ENCODE measurements at places on chromosomes 2 and 18.

DNA sequence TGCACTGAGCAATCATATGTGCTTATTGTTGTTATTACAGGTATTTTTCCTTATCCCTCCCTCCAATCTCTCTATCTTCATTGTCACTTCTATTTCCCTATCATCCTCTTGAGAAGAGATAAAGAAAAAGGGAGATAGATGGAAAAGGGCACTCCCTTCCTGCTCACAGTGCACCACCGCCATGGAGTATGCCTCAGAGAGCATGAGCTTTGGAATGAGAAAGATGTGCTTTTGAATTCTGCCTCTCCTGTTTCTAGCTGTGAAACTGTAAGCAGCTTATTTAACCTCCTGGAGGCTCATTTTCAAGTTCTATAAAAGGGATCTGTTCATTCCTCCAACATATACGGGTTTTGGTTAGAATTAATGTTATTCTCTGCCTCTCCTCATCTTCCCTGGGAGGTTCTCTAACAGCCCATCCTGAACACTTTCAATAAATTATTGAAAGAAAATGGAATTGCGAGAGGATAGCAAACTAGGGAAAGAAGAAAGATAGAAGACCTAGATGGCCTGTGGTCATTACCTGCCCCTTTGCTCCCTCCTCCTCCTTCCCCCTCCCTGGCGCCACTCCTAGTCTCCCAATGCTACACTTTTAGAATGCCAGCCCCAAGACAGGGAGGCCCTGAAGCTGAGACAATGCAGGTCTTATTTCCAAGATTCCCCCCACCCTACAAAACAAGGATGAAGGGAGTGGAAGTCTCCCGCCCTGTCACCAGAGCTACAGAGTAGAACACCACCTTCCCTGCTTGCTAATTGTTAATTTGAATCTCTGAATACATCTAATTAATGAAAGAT, 37.8 kb downstream of the FIGN start:
- no peak for DNase-seq

GRCh38 chr2:134310107-134311079, 56.5 kb downstream of the MGAT5 start:
- peak; percentile 68 for DNase-seq

DNA sequence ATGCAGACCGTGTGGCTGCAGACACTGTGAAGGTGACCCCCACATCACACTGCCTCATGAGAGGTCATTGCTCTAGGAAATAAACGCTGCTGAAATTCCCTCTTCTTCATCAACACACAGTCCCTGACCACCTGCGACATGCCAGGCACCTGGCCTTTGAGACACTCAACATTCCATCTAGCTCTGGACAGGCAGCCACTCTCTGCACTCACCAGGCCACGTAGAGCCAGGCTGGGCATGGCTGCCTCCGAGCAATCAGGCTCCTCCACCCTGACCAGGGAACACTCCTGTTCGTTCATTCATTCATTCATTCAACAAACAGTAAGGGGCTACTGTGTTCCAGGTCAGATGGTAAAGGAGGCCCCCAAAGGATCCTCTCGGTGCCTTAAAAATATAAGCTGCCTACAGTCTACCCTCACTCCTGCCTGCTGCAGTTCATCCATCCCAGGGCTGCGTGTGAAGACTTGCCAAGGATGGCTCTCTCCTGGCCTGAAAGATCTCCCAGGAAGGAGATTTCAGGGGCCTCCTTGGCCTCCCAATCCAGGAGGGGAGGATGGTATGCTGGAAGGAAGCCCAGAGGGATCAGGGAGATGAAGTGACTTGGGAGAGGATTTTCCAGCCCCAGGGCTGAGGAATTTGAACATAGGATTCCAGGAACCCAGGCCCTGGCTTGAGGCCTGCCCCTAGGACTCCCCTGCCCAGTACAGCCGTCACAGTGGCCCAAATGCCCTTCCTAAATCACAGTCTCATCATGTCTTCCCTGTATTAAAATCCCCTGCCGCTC, 66.7 kb downstream of the TNS1 start:
- no peak for DNase-seq

DNA sequence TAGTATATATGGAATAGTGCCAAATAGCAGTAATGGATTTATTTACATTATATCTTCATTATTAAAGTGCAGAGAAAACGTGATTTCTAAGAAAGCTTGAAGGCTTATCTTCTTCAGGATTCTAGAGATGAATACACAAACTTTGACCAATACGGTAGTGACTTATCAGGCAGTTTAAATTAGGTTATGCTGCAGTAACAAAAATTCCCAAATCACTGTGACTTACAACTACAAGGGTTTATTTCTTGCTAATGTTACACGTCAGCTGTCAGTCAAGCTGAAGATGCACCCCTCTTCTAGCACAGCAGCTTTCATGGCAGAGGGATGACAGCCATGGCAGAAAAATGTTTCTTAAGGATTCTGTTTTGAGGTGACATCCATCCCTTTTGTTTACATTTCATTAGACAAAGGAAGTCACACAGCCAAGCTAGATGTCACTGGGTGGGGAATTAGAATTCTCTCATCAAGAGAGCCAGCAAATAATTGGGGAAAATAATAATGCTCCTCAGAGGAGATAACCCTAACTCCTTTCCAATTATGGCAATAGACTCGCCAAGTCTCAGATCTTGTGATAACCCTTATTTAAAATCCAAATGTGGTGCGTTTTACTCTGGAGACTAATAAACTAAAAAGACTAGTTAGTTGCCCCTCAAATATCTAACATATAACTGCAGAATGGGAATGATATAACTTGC, 268.3 kb upstream of the CYP26B1 start:
- no peak for DNase-seq

DNA sequence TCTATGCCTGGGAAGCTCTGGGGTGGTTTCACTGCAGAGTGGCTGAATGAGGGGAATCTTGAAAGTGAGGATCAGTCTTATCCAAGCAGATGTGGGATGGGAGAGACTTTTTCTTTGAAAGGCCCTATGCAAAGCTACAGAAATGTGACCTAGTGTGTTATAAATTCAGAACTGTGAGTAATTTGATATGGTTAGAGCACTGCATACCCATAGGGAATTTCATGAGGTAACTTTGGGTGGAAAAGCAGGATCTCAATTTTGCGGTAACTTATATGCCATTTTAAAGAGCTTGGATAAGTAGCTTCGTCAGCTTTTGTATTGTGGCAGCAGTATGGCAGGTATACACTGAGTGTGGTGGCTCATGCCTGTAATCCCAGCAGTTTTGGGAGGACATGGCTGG, 40.9 kb downstream of the GULP1 start:
- no peak for DNase-seq

- DNase-seq = no peak
These were observed 17.7 kb downstream of the GDF7 start for GRCh38 chr2:20684581-20685063.

GRCh38 chr2:10830203-10830602, 17.6 kb upstream of the PDIA6 start:
- no peak for DNase-seq

GRCh38 chr2:100381240-100381639, 36.2 kb downstream of the CHST10 start:
- peak; percentile 77 for DNase-seq

DNA sequence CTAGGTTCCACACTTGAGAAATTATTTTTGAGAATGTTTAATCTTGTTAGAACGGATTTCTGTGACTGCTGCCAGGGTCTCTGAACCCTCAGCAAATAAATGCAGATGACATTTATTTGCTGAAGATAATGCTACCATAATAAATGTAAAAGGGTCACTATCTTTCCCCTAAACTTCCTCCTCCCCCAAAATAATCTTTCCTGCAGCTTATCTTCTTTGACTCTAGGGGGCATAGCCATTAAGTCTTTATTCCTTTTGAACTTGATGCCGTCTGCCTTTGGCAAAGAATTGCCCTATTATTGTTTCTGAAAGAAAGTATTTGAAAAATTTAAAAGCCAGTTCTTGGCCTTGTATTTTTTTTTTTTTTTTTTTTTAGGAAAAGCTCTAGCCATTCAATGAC, 63.6 kb upstream of the ACSL3 start:
- no peak for DNase-seq

GRCh38 chr2:211114826-211115455, 558.5 kb downstream of the CPS1 start:
- DNase-seq = no peak

DNA sequence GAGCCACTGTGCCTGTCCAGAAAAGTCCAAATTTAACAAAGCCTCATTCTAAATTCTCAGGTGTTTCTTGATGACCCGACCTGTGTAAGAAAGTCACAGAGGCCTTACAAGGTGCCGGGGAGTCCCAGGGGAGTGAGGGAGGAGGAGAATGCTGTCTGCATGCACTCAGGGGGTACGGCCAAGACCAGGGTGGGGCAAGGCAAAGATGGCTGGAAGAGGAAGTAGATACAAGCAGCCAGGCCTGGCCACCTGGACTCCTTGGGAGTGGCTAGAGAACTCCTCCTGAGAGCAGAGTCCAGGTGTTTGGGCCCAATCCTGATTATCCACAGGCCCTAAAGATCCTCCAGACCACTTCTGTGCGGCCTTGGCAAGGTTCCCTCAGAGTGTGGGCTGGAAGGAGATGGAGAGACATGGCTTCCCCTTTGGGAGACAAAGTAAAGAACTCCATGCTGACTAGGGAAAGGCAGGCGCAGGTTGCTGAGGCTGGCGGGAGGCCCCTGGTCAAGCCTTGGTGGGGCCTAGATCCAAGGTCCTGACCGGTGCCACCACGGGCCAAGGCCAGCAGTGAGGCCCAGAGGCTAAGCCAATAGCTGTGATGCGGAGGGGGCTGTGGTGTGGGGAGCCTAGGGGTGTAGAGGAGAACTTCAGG, 74.7 kb downstream of the COPS8 start:
- no peak for DNase-seq

DNA sequence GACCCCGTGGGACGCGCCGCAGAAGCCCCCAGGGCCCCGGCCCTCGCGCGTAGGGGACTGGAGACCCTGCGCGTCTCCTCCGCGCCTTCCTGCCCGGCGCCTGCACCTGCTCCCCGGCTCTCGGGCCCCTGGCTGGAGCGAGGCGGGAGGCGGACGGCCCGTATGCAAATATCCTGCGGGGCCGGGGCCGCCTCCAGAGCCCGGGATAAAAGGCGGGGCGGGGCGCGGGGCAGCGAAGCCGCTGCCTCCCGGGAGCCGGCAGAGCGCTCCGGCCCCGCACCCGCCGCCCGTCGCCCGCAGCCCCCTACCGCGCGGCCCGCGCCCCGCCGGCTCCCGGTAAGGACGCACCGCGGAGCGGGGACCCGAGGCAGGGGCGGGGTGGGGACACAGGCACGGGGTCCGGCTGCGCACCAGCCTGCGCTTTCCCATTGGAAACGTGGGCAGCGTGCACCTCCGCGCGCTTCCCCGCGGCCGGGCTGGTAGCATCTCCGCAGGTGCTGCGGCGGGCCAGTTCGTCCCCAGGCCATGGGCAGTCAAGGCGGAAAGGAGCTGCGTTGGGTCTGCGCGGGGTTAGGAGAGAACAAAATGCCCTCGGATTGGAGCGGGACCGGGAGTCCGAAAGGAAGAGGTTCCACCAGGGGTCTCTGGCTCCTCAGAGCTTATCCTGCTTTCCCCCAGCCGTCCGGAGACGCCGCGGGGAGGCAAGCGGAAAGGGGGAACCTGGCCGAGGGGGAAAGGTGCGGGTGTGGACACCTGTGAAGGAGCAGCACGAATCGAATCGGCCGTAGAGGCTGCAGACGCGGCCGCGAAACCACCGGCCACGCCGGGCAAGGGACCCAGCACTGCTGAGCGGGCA, at the start of gene ATP6V1C2:
Gene ATP6V1C2 (plus strand): TSS at position 235 of the 856 bp plus-strand sequence. CDS start 1,220 bp downstream, outside the sequence.
- DNase-seq = no peak

DNA sequence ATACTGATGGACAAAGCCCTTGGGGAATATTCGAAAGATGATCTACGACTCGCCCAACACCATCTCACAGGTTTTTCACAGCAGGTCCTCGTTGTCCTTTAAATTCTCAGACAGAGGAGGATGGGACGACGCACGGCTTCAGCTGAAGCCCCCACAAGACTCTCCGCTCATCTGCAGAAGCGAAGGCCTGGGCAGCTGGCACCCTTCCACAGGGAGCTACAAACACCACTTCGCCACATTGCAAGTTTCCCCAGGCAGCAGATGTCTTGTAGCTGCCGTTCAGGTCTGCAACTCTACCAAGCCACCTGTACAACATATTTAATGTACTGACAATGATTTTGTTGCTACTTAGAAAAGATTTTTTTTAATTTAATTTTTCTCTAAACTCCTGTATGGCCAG, 642.9 kb downstream of the ZEB2 start:
- DNase-seq = no peak

- peak; percentile 17 for DNase-seq
These were observed 49.6 kb downstream of the PAX8 start for GRCh38 chr2:113228991-113229716.

DNA sequence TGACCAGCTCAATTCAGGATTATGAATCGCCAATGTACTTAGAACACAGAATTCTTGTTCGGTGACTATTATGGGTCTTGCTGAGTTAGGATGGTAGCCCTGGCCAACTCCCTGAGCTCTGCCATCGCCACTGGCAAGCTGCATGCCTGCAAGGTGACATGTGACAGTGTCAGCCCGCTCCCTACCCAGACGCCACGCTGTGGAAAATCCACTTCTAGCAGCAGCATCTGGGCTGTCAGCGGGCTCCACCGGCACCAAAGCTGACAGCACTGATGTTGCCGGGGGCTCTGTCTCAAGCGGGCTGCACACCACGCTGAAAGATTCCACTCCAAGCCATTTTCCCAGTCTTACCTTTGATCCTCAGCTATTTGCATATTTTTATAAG, 100.7 kb downstream of the MYT1L start:
- DNase-seq = no peak

- no peak for DNase-seq
These were observed 269.3 kb upstream of the MYT1L start for GRCh38 chr2:2600366-2600765.

- DNase-seq = peak; percentile 71
These were observed 8.5 kb upstream of the DAW1 start for GRCh38 chr2:227862741-227863588.

DNA sequence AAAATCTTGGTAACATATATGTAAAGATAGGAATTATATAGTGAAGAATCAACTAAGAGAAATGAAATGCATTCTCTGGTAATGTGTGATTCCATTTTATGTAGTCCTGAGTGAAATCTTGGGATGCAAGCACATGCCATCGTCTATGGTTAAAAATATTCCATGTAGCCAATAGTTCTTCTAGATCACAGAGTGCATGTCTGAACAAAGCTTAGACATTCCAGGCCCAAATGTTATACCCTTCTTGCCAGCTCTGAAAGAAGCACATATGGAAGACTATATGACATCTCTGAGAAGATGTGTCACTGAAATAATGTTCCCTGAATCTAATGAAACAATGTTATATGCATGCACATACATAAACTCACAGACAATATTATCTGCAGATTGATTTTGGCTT, 92.3 kb upstream of the TFPI start:
- no peak for DNase-seq
